ENCODE measurements at places on chromosomes 5 and 9. TPM values are rescaled to one million over a fixed set of nuclear protein-coding genes. Genes with fewer than 3 reads are reported as not detected.

PCDHGA9 gene
- total RNA-seq: 1.8 TPM

SLC2A6 gene
- 0.41 TPM for total RNA-seq

ABLIM3 gene
- 37.5 TPM for total RNA-seq

C5orf58 gene
- total RNA-seq: not detected

ALDH1A1 gene
- total RNA-seq: 42.8 TPM

FOXB2 gene
- not detected for total RNA-seq

TDRD7 gene
- 3.8 TPM for total RNA-seq

SLC38A9 gene
- total RNA-seq: 11.9 TPM

CORO2A gene
- total RNA-seq: 0.05 TPM

PLAC8L1 gene
- not detected for total RNA-seq

TGFBI gene
- total RNA-seq: 48.0 TPM

TPM2 gene
- total RNA-seq: 6,121 TPM

PCDHB15 gene
- total RNA-seq: 0.33 TPM

SNCAIP gene
- total RNA-seq: 0.22 TPM

DNAH5 gene
- 0.02 TPM for total RNA-seq
